Type B pancreatic cell (in vitro differentiated cells): ENCODE measurements at places on chromosomes 5 and 9. TPM values are rescaled to one million over a fixed set of nuclear protein-coding genes. Genes with fewer than 3 reads are reported as not detected.

Gene ST8SIA4
- total RNA-seq = 18.0 and 21.4 TPM in 2 replicates

Gene OR1J2
- not detected in 2 replicates for total RNA-seq

Gene EGFLAM
- 0.43 and 4.8 TPM in 2 replicates for total RNA-seq

GRCh38 chr5:6377582-6377904 is 804 bp downstream of the MED10 start:
- no peak for DNase-seq

GRCh38 chr5:171926311-171926710 is 80.1 kb downstream of the FBXW11 start:
- no peak for DNase-seq

GRCh38 chr5:179245031-179245430 is 100.2 kb downstream of the ADAMTS2 start:
- no peak for DNase-seq

DNA sequence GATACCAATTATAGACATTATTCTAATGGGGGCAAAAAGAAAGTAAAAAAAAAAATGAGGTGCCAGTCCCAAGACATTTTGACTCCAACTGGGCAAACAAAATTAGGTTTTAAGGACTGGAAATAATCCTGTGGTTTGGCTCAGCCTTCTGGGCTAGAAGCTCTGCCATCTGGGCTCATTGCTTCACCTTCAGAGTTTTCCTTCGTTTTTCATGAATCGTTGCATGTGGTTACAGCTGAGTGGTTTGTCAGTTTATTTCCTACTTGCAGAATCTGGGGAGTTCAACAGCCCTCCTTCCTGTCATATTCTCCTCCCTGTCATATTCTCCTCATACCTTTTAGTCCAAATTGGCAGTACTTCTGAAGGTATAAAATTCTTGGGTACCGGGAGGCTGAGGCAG is 12.0 kb downstream of the UGT3A2 start:
- DNase-seq = no peak

DNA sequence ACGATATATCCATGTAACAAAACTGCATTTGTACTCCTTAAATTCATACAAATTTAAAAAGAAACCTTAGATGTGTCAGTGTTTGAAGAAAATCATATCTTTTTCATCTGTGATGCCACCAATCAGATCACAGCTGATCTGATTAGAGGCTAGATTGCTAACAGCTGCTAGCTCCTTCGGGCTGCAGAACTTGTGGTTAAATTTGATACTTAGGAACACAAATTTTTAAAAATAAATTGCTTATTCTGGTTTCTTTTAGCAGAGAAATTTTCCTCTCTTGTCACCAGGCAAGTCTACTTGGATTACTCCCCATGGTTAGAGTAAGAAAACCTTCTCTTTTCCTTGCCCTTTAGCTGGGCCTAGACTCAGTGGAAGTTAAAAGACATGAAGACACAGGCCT is 94.6 kb upstream of the RANBP6 start:
- no peak for DNase-seq

DNA sequence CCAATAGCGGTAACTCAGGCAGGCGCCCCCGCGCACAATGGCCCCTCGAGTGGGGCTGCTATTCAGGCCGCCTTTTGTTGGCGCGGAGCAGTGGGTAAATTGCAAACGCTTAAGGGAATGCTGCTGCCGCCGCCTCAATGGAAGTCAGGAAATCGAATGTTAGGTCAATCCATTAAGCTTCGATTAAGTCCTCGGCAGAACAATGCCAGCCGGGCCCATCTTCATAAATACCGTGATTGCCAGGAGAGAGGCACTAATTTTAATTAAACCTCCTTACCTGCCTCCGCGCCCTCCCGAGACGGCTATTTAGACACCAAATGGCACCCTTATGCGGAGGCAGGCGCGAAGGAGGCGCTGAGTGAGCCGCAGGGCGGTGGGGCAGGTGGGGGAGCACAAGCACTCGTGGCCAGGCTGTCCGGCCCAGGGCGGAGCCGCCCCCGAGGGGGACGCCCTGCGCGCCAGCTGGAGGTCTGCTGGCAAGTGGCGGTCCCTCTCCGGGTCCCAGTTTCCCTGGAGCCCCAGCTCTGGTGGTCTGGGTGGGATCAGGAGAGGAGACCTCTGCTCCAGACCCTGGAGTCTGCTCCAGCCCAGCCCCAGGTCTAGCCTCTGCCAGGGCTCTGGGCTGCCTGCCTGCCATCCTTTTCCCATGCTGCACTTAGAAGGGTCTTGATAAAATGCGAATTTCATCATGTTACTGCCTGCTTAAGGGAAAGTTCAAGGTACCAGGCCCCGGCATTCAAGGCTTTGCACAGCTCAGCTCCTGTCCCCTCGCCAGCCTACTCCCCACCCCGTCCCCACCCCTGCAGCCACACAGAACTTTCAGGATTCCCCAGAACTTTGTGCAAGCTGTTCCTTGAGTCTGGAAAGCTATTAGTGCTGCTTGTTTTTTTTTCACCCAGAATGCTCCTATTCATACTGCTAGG is 19.7 kb downstream of the NR5A1 start:
- DNase-seq = no peak

- DNase-seq = no peak
Observed at GRCh38 chr9:135214706-135215105, 127.2 kb downstream of the OLFM1 start.

DNA sequence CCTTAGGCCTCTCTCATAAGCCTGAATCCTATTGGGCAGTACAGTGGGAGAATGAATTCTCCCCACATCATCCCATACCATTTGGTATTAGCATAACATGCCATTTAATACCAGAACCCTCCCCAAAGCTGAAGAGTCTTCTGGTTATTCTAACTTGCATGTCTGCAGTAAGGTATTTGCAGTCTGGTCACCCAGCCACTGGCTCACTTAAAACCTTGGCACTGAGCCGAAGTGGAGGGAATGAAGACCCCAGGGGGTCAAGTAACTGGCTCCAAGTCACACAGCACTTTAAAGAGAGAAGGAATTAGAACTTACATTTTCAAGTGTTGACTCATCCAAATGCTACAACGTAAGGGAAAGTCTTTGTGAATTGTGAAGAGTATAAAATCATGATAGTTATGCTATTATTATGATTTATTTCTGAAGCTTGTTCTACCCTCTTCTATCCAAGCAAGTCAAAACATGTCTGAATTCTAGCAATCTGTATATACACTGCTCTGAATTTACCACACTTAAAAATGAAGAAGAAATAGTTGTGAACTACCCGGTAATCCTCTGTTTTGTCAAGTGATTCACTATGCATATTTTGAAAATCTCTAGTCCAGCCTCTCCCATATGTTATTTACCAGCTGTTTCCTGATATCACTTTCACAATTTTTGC is 28.5 kb downstream of the GLRA1 start:
- DNase-seq = no peak

DNA sequence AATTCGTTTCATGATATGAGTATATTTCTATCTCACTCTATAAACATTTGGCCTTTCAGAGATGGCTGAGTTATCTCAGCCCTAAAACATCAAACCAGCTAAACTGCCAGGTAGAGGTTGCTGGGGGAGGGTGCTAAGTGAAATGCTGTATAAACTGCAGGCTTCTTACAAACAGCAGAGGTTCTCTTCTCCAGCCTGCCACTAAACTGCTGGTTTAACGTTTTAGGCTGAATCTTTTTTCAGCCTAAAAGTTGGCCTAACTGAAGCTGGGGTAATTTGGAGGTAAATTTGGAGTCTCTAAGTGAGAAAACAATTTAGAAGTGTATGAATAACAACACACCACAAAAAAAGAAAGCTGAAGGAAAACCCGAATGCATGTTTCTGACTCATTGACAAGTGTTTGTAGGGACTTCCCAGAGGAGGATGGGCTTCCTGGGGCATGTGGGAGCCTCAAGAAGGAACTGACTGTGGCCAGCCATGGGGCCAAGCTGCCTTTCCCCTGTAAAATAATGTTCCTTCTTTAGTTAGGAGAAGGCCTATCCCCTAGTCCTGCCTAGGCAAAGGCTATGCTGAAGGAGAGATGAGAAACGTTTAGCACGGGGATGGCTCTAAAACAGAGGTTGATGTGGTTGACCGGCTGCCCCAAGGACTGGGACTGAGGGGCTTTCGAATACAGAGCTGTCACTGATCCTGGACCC is 44.3 kb downstream of the SLC28A3 start:
- DNase-seq = no peak

GRCh38 chr5:72501488-72501887 is 5.7 kb downstream of the ZNF366 start:
- no peak for DNase-seq

DNA sequence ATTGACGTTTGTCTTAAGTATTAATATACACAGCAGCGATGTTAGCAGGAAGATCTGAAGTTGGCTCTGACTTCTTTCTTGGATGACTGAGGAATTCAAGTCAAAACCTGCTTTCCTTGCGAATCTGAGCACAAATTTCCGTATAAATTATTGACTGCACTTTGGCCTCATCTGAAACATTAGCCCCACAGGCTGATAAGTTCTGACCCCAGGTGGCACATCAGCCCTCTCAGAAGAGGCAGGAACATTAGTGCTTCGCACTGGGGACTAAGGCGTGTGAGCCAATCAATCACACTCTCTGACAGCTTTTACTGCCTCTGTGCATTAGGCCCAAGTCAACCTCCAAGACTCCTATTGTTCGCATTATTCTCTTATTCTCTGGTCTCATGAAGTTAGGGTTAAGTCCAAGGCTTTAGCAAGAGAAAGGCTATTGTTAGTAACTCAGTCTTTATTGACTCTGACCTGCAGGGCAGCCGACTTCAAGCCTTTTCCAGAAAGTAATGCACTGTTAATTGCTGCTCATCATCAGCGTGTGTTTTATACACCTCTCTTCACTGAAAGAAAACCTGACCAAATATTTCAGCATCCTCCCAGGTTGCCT is 84.2 kb downstream of the ZNF608 start:
- no peak for DNase-seq

- DNase-seq = no peak
Observed at GRCh38 chr5:146238973-146239372, 35.6 kb downstream of the RBM27 start.

DNA sequence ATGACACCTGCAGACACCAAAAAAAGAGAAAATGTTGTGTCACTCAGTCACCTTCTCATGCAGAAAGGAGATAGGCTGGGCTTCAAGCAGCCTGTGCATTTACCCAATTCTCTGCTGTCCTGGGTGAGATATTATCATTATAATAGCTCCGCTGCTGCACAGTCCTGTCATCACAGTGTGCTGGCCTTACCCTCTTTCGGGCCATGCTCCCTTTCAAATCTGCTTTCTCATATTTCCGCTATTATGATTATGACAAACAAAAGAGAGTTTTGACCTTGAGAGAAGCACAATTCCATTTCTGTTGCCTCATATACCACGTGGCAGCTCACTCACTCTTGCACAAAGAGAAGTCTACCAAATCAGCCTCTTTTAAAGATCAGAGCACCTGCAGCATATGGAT is 1350.1 kb upstream of the ACO1 start:
- no peak for DNase-seq

GRCh38 chr9:105432247-105432842 is 15.5 kb upstream of the FSD1L start:
- DNase-seq = no peak

DNA sequence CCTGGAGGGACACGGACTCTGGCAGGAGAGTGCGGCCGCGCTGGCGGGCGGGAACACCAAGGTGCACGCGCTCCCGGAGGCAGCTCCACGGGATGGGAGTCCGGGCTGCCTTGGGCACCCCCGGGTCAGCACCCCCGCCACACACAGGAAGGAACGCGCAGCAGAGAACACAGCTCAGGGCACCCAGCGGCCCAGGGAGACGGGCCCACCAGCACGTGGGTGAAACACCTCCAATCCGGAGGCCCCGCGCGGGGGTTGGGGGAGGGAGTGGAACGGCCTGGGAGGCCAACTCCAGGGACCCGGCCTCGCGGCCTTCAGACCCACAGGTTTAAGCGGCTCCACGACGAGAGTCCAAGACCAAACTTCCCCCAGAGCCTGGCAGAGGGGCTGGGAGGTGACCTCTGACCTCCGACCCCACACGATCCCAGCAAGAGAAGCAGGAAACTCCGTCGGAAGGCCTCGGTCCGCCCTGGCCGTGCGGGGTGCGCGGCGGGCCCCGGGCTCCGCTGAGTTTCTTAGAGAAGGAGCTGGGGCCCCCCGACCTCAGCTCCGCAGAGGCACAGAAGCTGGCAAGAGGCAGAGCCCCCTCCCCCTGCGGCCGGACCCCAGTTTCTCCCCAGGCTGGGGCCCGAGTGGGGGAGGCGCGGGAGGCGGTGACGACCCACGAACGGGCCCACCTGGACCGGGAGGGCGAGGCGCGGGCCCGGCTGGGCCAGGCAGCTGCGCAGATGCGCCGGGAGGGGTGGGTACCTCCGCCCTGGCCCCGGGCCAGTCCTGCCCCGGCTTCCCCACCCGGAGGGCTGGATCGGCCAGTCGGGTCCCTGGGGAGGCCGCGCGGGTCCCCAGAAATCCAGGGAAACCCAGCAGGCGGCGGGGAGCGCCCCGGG is 851 bp downstream of the NACC2 start:
- DNase-seq = no peak

DNA sequence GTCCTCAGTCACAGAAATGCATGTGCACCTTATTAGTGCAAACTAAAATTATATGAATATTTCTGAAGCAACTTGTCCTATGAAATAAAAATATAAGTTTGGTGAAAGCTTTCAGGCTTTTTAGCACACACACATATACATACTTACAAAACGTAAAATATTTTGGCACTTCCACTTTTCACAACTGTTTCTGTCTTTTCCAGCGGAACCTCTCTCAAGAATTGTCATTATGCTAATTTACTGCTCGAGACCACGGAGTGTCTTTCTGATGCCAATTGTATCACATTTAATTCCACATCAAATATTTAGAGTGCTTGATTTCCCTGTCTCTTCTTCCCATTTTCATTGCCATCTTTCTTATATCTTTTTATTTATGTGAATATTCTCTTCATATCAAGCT is 100.4 kb downstream of the MEF2C start:
- no peak for DNase-seq

DNA sequence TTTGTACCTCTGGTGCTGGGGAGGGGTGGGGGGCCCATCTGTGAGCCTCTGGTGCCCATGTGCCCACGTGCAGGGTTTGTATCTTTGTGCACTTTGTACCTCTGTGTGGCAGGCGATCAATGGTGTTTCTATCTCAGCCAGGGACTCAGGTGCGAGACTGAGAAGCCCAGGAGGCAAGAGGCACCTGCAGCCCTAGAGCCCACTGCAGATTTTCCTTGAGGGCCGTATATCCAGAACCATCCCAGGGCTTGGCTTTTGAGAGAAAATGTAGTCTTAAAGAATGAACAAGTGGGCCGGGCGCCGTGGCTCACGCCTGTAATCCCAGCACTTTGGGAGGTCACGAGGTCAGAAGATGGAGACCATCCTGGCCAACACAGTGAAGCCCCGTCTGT is 52.2 kb upstream of the KCNMB1 start:
- DNase-seq = peak; percentile 18

GRCh38 chr9:95508968-95509850 is 7.6 kb downstream of the PTCH1 start:
- peak; percentile 93 for DNase-seq

- DNase-seq = peak; percentile 63
Observed at GRCh38 chr9:93303258-93303771, 119.4 kb downstream of the WNK2 start.

DNA sequence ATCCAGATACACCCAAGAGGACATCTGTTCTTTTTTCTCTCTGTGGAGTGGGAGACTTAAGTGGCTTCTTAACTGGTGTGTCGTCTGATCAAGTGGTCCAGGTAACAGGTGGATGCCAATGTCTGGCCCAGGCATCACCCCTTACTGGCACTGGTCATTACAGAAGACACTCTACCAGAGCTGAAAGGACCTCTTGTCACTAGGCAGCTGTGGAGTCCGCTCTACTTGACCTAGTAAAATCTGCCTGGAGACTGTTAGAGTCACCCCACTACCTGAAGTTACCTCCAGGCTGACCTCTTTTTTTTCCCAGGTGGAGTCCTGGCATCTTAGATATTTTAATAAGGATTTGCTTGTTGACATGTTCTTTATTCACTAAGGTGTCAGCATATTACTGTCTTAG is 22.5 kb downstream of the FXN start:
- DNase-seq = no peak
